GM12878 (cell line): ENCODE measurements at places on chromosomes 6 and 20. TPM values are rescaled to one million over a fixed set of nuclear protein-coding genes. Genes with fewer than 3 reads are reported as not detected.

Gene SLC17A1
- not detected in 2 replicates for polyA plus RNA-seq

Gene SLC35D3
- not detected in 2 replicates for polyA plus RNA-seq

Gene ITPR3
- polyA plus RNA-seq = 5.3 and 8.9 TPM in 2 replicates

Gene DNMT3B
- 0.82 and 0.89 TPM in 2 replicates for polyA plus RNA-seq

Gene GABRR2
- 0.16 TPM in 1 of 2 replicates, not detected in the other for polyA plus RNA-seq

Gene MRPL18
- polyA plus RNA-seq = 174 and 176 TPM in 2 replicates

Gene DYNLT2
- polyA plus RNA-seq = 5.8 and 6.6 TPM in 2 replicates

Gene DCDC2
- not detected in 2 replicates for polyA plus RNA-seq

Gene TFAP2D
- not detected in 2 replicates for polyA plus RNA-seq

Gene KIFC1
- 31.0 and 32.8 TPM in 2 replicates for polyA plus RNA-seq

Gene PPP1R16B
- polyA plus RNA-seq = 71.4 and 77.5 TPM in 2 replicates

Gene RAET1L
- not detected in 2 replicates for polyA plus RNA-seq

Gene IP6K3
- polyA plus RNA-seq = 0.09 and 0.29 TPM in 2 replicates

Gene SPAG4
- 1.6 and 4.0 TPM in 2 replicates for polyA plus RNA-seq

Gene OR2H2
- polyA plus RNA-seq = not detected in 2 replicates

Gene CASP8AP2
- polyA plus RNA-seq = 27.9 and 28.7 TPM in 2 replicates

Gene CST4
- not detected in 2 replicates for polyA plus RNA-seq

Gene TOMM34
- 70.5 and 73.8 TPM in 2 replicates for polyA plus RNA-seq

Gene ZNF133
- polyA plus RNA-seq = 4.2 and 4.8 TPM in 2 replicates

Gene CDH4
- not detected in 2 replicates for polyA plus RNA-seq

Gene CPNE5
- 11.7 and 14.0 TPM in 2 replicates for polyA plus RNA-seq

Gene FOXQ1
- not detected in 2 replicates for polyA plus RNA-seq

Gene PGC
- polyA plus RNA-seq = not detected in 2 replicates

Gene BPIFB1
- not detected in 2 replicates for polyA plus RNA-seq

Gene IPCEF1
- polyA plus RNA-seq = 1.3 and 2.1 TPM in 2 replicates

Gene CNKSR3
- polyA plus RNA-seq = not detected in 2 replicates

Gene SPTLC3
- polyA plus RNA-seq = not detected in 2 replicates

Gene MAFB
- 0.04 TPM in 1 of 2 replicates, not detected in the other for polyA plus RNA-seq

Gene LTV1
- polyA plus RNA-seq = 59.9 and 67.2 TPM in 2 replicates

Gene PROKR2
- polyA plus RNA-seq = not detected in 2 replicates

Gene TBX18
- not detected in 2 replicates for polyA plus RNA-seq

Gene CLPSL2
- not detected in 2 replicates for polyA plus RNA-seq

Gene ATP9A
- 0.11 and 0.15 TPM in 2 replicates for polyA plus RNA-seq

Gene PRRT1
- not detected in 2 replicates for polyA plus RNA-seq

Gene MACROD2
- 1.7 TPM in 2 replicates for polyA plus RNA-seq

Gene FKBP1A
- 590 and 625 TPM in 2 replicates for polyA plus RNA-seq

Gene FLRT3
- polyA plus RNA-seq = 0.09 and 0.36 TPM in 2 replicates

Gene DZANK1
- 3.1 and 3.6 TPM in 2 replicates for polyA plus RNA-seq

Gene RHAG
- polyA plus RNA-seq = not detected in 2 replicates

Gene WFDC5
- 0.20 TPM in 1 of 2 replicates, not detected in the other for polyA plus RNA-seq

Gene BTBD9
- 7.5 TPM in 2 replicates for polyA plus RNA-seq

Gene OSTM1
- 8.3 and 8.6 TPM in 2 replicates for polyA plus RNA-seq

Gene TOX2
- polyA plus RNA-seq = 21.5 and 23.8 TPM in 2 replicates

Gene FBXO30
- polyA plus RNA-seq = 5.7 and 5.9 TPM in 2 replicates

Gene SOX4
- polyA plus RNA-seq = 32.3 and 32.7 TPM in 2 replicates

Gene IER3
- polyA plus RNA-seq = 16.1 and 17.2 TPM in 2 replicates

Gene NUP153
- polyA plus RNA-seq = 35.0 and 40.0 TPM in 2 replicates

Gene GABRR1
- not detected in 2 replicates for polyA plus RNA-seq

Gene CHRNA4
- 0.13 TPM in 1 of 2 replicates, not detected in the other for polyA plus RNA-seq

Gene TP53TG5
- polyA plus RNA-seq = not detected in 2 replicates

Gene DXO
- polyA plus RNA-seq = 18.9 and 21.4 TPM in 2 replicates
